Mucosa of gallbladder (tissue), 1 donor: ENCODE measurements at places on chromosomes 6 and 20. TPM values are rescaled to one million over a fixed set of nuclear protein-coding genes. Genes with fewer than 3 reads are reported as not detected.

DNA sequence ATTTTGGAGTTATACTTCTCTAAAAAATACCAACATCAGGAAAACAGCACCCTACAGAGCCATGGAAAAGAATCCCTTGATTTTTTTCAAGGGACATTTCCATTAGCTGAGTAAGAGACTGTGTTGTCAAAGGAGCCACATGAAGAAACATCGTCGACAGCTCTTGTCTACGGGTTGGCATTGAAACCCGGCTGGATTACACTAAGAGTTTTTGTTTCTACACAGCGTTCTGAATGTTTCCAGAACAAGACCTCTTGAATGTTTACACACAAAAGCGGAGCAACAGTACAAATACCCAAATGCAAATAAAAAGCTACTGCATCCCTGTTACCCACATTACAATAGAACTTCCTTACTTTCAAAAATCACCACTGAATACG, 2.4 kb upstream of the MYLK4 start:
- no peak for DNase-seq

DNA sequence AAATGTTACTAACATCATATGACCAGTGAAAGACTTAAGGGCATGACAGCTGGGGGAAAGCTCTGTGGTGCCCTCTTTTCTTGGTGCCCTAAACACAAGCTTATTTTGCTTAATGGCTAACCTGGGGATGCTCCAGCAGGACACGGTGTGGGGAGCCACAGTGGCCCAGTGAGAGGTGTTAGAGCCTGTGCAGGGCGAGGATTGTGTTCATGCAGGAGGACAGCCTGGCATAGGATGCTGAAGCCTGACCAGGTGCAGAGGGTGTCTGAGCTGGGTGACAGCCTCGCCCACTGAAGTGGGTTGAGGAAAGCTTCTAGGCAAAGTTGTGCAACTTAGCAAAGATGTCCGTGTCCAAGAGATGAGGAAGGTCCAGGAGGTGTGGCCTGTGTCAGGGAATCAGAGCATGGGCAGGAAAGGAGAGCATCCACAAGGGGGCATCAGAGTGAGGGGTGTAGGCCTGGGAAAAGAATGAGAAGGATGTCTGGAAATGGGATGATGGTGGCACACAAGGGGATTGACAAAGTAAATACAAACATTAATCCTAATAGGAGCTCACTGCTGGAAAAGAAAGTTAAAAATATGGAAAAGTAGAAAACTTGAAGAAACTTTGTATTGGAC, 33.9 kb downstream of the SLC17A4 start:
- peak; percentile 51 for DNase-seq

GRCh38 chr6:144471986-144472385, 186.9 kb downstream of the UTRN start:
- no peak for DNase-seq

DNA sequence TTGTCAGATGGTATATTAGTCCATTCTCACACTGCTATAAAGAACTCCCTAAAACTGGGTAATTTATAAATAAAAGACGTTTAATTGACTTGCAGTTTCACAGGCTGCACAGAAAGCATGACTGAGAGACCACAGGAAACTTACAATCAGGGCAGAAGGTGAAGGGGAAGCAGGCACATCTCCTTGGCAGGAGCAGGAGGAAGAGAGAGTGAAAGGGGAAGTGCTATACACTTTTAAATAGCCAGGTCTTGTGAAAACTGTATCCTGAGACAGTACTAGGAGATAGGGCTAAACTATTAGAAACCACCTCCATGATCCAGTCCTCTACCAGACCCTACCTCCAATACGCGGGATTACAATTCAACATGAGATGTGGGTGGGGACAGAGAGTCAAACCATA, 193.9 kb upstream of the KCNG1 start:
- DNase-seq, result no peak

DNA sequence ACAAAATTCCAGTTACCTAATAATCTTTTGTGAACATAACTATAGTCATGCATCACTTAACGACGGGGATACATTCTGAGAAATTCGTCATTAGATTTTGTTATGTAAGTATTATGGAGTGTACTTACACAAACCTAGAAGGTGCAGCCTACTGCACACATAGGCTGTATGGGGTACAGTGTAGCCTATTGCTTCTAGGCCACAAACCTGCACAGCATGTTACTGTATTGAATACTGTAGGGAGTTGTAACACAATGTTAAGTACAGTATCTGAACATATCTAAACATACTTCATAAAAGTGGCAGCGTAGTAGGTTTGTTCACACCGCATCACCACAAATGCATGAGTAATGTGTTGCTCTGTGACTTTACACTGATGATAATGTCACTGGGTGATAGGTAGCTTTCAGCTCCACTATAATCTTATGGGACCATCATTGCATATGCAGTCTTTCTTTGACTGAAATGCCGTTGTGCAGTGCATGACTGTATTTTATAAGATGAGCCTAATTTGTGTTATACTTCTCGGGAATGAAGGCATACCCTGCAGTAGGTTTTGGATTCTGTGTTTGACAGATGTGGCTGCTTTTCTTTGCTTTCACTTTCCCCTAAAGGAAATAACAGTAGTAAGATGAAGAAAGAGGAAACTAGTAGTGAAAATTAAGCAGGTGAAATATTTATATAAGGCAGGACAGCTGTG, 365.6 kb downstream of the FARS2 start:
- DNase-seq, result no peak

DNA sequence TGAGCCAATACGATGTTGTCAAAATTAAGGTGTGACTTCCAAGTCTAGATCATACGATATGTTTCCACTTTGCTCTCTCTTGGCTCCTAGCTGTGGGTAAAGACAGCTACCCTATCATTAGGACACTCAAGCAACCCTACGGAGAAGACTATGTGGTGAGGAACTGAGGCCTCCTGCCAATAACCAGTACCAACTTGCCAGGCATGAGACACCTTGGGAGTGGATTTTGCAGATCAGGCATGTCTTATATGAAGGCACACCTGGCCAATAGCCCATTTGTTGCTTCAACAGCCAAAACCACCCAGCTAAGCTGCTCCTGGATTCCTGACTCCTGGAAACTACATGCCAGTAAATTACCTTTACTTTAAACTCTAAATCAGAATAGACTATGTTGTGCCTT, 863.4 kb downstream of the DHX35 start:
- DNase-seq, result no peak

DNA sequence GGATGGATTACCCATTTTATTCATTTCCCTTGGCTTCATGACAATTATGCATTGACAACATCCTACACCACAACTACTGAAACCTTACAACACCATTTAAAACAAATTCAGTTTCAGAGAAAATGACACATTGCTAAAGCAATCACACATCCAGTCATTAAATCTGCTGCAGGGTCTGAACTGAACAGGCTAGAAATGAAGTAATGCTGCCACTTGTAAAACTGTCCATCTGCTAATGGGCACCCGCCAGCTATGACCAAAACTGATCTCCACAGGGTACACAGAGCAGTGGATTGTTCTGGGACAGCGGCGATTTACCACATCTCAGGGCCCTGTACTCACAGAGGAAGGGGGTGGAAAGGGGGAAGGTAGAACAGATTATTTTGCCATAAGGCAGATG, 172.9 kb upstream of the FBXL4 start:
- no peak for DNase-seq

Gene ZHX3
- 47.3 TPM for total RNA-seq

DNA sequence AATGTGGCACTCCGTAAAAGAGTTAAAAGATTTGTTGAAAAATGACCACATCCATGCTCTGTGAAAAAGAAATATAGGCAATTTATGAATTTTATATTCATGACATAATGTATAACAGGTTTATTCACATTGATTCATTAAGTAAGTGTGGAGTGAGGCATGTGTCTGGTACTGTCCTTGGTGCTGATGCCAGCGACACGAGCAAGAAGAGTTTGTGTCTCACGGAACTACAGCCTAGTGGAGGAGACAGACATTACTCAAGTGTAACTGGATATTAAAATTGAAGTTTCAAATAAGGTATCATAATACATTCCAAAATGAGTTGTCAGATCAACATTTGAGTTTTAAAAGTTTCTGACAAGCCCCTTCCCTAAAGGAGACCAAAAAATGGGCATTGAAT, 158.2 kb upstream of the PRND start:
- peak; percentile 17 for DNase-seq

DNA sequence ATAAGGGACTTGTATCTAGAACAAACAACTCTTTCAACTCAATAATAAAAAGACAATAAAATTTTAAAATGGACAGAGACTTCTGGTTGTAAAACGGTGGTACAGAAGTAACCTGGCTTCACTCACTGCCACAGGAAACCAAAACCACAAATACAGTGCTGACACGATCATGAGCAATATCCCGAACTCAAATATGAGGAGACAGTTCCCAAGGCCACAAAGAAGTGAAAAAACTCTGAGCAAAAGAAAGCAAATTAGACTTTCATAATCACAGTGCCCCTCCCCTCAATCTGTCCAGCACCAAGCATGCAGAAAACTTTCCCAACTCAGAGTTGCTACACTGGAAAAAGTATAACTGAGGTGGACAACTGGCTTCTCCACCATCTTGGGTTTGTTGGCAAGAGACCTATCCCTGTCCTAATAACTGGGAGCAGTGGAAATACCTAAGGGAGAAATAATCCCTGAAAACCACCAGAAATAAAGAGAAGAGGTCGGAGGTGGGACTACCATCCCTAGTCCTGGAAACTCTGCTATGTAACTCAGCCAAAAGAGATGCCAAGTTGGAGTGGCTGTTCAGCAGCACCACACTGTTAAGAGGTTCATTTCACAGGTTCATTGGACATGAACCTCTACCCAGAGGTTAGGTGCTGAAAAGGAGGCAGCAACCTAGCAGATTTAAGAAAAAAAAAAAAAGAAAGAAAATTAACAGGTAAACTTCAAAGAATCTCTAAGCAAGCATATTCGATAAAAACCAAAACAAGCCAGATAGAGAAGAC, 55.5 kb downstream of the REV3L start:
- DNase-seq, result no peak

- no peak for DNase-seq
Observed at GRCh38 chr6:82205930-82206392, 41.6 kb downstream of the IBTK start.

Gene IL17F
- not detected for total RNA-seq

GRCh38 chr6:89357390-89357789, 4.9 kb upstream of the UBE2J1 start:
- DNase-seq, result no peak

DNA sequence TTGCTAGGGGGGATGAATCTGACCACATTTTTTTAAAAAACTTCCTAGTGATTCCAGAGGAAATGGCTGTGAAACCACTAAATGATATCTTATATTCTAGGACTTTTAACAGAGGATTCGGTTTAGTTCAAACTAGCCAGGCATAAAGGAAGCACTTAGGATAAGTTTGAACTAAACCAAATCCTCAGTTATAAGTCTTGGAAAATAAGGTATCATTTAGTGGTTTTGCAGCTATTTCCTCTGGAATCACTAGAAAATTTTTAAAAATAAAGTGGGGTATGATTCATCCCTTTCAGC, 327.9 kb upstream of the QKI start:
- DNase-seq, result no peak

- DNase-seq, result no peak
Observed at GRCh38 chr20:20139403-20139802, 87.1 kb downstream of the CFAP61 start.

Gene MATN4
- 0.09 TPM for total RNA-seq

DNA sequence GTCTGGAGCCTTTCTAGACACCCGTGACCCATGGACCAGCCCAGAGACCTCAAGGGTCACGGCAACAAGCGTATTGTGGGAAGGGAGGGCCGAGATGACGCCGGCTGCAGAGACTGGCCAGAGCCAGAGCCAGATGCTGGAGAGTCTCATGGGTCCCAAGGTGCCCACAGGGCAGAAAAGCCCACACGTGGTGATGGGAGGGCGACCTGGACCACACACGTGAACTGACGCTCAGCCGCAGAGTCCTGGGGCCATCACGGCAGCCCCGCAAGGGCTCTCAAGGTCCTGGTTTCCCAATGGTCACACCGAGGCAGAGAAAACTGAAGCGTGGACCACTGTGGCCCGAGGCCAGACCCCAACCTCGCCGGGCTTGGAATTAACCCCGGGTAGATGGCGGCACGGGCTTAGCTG, 92.6 kb downstream of the YTHDF1 start:
- no peak for DNase-seq

GRCh38 chr6:166490671-166491500, 95.6 kb downstream of the RAMACL start:
- DNase-seq, result peak; percentile 29

GRCh38 chr20:20014659-20015058, 2.5 kb upstream of the NAA20 start:
- no peak for DNase-seq

DNA sequence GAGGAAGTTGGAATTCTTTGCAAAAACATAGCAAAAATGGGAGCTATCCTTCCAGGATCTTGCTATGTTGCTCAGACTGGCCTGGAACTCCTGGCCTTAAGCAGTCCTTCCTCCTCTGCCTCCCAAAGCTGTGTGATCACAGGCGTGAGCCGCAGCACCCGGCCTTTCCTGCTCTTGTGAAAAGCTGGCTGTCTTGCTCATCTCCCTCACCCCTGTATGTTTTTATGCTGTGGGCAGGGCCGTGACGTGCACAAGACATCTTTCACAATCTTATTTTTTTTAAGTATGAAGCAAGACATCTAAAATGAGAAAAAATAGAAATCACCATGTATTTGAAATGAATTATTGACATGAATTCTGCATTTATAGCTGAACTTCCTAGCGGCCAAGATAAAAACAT, 110.4 kb downstream of the SAMD5 start:
- DNase-seq, result no peak

GRCh38 chr20:38726804-38727606, 2.7 kb downstream of the SLC32A1 start:
- DNase-seq, result no peak

Gene BHLHE23
- total RNA-seq, result not detected

- no peak for DNase-seq
Observed at GRCh38 chr6:110693296-110693695, 122.0 kb downstream of the CDK19 start.

GRCh38 chr20:62190639-62191411, 8.0 kb downstream of the MTG2 start:
- no peak for DNase-seq

DNA sequence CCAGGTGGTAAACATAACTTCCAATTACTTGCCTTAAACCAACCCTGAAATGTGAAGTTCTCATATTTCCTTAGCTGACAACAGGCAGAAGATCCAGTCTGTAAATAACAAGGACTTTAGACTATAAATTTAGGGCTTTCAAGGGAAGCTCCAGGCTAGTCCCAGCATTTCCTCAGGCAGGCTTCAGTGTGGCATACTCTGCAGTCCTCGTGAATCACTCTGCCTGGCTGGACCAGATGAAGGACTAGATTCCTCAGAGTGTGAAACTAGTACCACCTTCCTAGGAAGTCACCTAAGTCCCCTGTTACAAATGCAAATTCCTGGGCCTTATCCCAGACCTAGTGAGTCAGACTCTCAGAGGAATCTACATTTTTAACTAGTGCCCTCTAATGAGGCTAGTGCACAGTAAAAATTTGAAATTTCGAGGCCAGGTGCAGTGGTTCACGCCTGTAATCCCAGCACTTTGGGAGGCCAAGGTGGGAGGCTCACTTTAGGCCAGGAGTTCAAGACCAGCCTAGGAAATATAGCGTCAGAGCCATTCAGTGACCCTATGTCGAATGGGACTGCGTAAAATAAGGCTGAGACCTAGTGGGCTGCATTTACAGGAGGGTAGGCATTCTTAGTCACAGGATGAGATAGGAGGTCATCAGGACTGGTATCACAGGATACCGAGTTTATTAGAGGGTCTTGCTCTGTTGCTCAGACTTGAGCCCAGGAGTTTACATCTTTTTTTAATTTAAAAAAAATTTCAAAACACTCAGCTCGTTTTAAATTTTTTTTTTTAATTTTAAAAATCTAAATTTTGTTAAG, 279.6 kb upstream of the JARID2 start:
- no peak for DNase-seq
